ENCODE measurements at places on chromosomes 3 and 15. TPM values are rescaled to one million over a fixed set of nuclear protein-coding genes. Genes with fewer than 3 reads are reported as not detected.

DNA sequence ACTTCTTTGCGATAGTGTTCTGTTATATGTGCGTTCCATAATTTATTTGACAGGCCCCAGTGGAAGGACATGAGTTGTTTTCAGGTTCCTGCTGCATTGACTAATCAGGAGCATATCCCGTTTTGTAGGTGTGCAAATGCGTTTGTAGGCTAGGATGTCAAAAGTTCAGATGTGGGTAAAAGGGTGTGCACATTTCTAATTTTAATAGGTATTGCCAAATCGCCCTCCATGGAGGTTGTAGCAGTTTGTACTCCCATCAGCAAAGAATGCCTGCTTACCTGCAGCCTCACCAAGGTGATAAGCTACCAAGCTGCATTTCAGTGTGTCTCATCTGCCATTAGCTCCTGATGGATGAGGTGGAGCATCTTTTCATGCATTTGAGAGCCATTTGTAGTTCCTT, 36.3 kb downstream of the KLF13 start:
- DNase-seq = no peak

- no peak for DNase-seq
Measured at GRCh38 chr3:14519406-14519805, 20.7 kb downstream of the GRIP2 start.

DNA sequence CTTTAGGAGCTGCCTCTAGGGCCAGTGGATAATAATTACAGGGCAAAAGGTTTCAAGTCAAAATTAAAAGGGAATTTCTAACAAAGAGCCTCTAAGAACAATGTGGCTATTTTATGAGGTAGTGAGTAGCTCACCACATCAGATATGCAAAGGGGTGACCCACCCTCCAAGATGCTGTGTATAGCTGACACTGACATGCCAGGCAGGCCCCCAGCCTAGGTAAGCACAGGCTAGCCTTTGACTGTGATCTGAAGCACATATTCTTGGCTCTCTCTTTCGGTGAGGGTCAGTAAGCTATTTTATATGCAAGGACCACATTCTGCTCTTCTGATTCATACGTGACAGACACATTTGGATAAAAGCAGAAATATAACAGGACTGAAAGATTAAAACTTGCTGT, 2.8 kb upstream of the THSD4 start:
- no peak for DNase-seq

GRCh38 chr15:77010857-77011256, 15.9 kb downstream of the PSTPIP1 start:
- peak; percentile 35 for DNase-seq

DNA sequence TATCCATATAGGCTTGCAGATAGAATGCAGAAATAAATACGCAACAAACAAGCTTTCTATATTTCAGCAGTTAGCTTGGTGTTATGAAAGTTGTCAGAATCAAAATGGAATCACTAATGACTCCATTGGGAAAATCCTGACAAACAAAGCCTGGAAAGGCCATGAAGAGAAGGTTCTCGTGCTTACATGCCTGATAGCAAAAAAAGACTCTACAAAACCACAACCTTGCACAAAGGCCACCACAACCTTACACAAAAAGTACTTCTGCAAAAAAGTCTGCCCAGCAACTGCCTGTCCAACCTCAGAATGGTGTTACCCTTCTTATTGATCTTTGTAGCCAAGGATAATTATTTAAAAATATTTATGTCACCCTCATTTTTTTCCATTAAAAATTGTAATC, 14.4 kb upstream of the PLSCR1 start:
- DNase-seq = no peak

GRCh38 chr3:177609613-177610012, 412.3 kb upstream of the TBL1XR1 start:
- DNase-seq = no peak

DNA sequence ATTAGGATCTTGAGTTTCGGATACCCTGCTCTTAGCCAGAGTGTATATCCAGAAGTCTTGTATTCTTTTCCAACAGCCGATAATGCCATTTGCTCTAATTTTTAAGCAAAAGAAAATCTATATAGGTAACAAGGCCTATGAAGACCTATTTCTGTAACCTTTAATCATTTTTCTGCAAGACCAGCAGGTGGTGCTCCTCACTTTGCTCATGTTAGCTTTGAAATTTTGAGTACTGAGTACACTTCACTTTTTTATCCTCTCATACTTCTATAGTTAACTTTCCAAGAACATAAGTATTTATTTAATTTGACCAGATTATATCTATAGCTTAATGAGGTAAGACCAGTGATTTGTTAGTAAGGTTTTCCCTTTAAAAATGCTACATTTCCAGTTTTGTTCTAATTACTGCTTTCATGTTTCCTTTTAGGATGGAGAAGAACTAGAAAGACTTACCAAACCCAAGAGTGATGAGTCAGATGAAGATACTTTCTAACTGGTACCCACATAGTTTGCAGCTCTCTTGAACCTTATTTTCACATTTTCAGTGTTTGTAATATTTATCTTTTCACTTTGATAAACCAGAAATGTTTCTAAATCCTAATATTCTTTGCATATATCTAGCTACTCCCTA, 20.5 kb downstream of the SLC35A5 start:
- peak; percentile 24 for DNase-seq

DNA sequence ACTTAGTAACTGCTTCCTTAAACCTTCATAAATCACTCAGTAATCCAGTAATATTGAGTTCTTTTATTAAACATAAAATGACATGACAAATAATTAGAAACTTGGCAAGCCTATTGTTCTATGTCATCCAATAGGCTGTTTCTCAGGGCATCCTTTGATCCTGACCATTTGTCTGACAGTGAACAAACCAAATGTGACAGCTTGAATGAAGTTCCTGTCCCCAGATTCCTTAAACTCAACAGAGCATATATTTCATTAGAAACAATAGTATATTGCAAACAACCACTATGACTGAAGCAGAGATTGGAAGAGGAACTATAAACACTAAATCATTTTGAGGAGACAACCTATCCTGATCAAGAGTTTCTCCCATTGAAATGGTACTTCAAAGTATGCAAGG, 113.6 kb upstream of the MDFIC2 start:
- DNase-seq = no peak

DNA sequence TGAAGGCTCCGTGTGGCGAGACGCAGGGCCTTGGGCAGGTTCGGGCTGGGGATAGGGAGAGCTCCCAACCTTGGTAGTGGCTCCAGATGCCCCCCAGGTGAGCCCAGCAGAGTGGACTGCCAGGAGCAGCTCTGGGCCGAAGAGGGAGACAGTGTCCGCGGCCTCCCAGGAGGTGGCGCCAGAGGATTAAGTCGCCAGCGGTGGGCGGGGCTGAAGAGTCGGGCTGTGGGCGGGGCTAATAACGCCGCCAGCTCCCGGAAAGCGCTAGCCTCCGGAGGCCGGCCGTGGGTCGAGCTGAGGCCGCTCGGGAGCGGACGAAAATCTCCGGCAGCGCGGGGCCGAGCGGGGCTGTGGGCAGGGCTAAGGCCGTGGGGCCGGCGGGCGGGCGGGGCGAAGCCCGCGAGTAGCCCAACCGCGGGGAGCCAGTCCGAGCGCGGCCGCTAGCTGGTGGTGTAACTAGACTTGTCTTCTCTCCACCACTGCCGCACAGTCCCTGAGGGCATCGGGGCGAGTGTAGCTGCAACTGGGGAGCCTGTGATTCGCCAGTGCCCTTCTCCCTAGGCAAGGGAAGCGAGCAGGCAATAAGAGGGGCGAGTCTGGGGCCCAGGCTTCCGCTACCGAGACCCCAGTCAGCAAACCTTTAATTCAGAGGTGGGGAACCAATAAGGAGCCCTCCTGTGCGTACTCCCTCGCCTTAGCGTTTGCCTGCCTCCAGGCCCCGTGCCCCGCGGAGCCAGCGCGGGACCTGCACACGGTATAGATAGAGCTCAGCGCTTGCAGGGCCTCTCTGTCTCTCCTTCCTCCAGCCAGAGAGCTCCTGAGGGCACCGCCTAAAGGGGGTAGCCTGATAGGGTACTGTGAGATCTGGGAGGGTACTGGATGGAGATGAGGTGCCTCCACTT, 14.4 kb upstream of the BSN start:
- peak; percentile 93 for DNase-seq

DNA sequence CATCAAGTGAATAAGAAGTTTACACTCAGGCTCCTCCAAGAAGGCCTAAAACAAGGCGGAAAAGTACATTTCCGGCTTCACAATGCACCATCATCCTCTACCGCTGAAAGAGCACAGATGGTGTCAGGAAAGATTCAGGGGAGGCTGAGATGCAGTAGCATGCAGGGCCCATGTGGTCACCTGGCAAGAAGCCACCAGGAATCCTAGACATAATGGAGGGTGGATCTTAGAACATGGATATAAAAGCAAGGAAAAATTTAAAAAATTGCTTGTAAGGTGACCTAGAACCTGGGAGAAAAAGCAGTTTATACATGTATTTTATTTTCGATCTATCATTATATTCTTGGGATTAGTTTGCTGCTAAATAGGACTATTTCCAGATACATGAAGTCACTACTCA, 21.9 kb upstream of the OTOL1 start:
- DNase-seq = no peak

The IGDCC3 gene
- not detected for total RNA-seq

The TJP1 gene
- total RNA-seq = not detected

The GABRB3 gene
- 0.16 TPM for total RNA-seq

Data from activated CD8-positive, alpha-beta T cell treated with anti-CD3 and anti-CD28 coated beads for 36 hours (primary cell).